Mammary microvascular endothelial cell (primary cell): ENCODE measurements at places on chromosomes 7 and 10. TPM values are rescaled to one million over a fixed set of nuclear protein-coding genes. Genes with fewer than 3 reads are reported as not detected.

Gene NME8
- total RNA-seq: not detected in 2 replicates

Gene ARHGEF35
- total RNA-seq: 0.69 and 0.73 TPM in 2 replicates

Gene CBX3
- total RNA-seq: 115 TPM in 2 replicates

Gene SLC18A3
- total RNA-seq: not detected in 2 replicates

Gene PLAC9
- total RNA-seq: 0.59 and 1.7 TPM in 2 replicates

Gene PDE6C
- total RNA-seq: not detected in 2 replicates

Gene CYP2C9
- total RNA-seq: not detected in 2 replicates

Gene ARHGAP22
- 35.3 and 37.4 TPM in 2 replicates for total RNA-seq

Gene SLC25A40
- total RNA-seq: 11.9 and 21.5 TPM in 2 replicates

Gene CALCR
- not detected in 2 replicates for total RNA-seq
